Gastroesophageal sphincter (tissue), 4 donors: ENCODE measurements at places on chromosomes 2 and 18.
A peak's percentile ranks its signal among the peaks of the same experiment; 100 is the strongest.

- ATAC-seq: no peak
Observed at GRCh38 chr2:134259571-134259970, 5.7 kb downstream of the MGAT5 start.

DNA sequence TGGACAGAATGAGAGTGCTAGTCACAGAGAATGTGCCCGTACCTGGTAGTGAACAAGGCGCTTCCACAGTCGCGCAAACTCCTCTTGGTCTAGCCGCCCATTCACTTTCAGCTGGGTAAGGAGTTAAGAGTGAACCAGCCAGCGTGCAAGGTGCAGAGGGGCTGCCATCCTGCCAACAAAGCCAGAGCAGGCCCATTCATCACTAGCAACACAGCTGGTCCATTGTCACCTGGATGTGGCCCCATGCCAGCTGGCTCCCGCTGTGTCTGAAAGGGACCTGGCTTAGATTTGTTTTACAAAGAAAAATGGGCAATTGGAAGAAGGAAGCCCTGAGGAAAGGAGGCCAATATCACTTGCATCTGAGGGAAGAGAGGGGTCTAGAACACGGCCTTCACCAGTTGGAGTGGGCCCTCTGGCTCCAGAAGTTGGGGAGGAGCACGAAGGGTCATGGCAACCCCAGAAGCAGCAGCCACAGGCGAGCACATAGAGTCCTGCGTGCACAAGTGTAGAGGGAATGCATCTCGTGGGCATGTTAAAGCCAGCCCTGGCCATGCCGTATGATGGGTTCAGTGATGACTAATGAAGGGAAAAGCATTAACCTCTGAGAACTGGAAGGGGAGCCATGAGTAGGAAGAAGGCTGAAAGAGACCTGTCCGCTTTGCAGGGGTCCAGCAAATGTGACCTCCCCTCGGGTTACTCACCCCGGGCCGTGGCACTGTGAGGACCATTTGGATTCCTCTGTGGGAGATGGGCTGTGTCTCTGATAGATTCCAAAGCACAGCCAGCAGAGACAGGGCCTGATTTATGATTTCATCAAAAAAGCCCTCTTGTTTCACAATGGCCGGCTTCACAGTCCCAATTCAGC lies 70.6 kb downstream of the CAPN13 start:
- ATAC-seq: no peak

DNA sequence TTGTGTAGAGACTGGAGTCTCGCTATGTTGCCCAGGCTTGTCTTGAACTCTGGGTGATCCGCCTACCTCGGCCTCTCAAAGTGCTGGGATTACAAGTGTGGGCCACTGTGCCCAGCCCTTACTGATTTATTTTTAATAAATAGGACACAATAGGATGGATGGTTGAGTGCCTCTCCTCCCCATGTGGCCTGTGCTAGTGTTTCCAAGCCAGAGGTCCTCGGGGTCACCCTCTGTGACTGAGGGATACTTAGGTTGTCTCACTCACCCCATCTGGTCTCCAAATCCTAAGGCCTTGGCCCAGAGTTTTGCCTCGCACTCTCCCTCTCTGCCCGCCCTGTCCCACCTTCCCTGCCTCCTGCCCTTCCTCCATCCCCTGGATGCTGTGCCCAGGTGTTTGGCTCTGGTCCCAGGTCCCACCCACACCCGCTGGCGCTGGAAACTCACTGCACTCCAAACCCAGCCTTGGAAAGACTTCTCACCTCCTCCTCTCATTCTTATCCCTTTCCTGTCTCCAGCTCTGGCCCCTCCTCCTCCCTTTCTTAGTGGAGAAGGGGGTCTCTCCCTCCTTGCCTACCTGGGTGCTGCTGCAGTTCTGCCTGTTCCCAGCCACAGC lies 4.7 kb upstream of the ECEL1 start:
- ATAC-seq: no peak

GRCh38 chr2:188701836-188702235 lies 272.3 kb upstream of the COL3A1 start:
- ATAC-seq: no peak

DNA sequence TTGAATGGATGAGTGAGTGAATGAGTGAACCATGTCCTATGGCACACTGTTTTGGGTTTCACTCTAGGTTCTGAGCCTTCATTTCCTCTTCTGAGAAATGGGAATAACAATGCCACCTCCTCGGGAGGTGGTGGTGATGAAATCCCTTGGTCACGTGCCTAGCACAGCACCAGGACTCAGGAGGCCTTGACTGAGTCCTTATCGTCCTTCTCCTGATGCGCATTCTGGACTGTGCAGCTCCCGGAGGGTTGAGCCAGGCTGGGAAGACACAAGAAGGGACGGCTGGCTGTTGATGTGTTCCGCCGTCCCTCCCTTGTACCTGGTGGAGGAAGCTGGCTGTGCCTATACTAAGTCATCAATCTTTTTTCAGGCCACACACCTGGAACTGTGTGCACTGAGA lies 437.3 kb downstream of the ZNF521 start:
- ATAC-seq: no peak

GRCh38 chr2:160574468-160575140 lies 81.0 kb upstream of the RBMS1 start:
- no peak for ATAC-seq

GRCh38 chr2:196808083-196808665 lies 981 bp downstream of the C2orf66 start:
- no peak for ATAC-seq

DNA sequence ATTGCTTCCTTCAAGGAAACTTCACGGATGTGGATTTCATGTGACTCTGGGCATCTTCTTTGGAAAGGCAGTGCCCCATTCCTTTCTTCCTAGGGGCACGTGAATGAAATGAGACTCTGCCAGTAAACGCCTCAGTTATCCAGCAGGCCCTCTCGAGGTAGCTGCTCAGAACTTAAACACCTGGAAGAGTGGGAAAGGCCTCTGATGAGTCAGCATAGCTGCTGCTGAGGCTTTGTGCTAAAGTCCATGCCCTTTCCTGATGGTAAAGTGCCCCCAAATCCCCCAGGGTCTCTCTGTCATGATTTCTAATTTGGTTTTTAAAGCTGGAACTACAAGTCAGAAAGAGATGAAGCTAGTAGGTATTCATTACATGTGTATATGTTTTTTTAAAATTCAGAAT lies 3.8 kb downstream of the SLC1A4 start:
- no peak for ATAC-seq

DNA sequence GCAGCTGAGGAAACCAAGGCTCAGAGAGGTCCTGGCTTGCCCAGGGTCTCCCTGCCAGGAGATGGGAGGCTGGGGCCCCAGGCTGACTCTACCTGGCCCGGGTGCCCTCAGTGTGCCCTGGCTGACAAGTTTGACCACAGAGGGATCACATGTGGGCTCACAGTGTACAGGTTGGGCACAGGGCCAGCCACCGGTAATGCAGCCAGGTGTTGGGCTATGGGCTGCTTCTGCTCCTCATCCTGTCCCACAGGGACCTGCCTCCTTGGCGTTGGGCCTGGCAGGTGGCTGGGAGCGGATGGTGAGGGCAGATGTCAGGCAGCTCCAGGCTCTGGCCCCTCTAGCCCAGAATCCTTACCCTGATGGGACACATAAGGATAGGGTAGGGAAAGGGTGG lies 250.5 kb downstream of the LOXHD1 start:
- no peak for ATAC-seq

- ATAC-seq: no peak
Observed at GRCh38 chr18:66971960-66972359, 368.1 kb upstream of the CDH19 start.

- ATAC-seq: no peak
Observed at GRCh38 chr2:222731201-222731621, 59.8 kb downstream of the MOGAT1 start.

- peak; percentile 58 for ATAC-seq
Observed at GRCh38 chr18:58671632-58672564, 633 bp downstream of the MALT1 start.

DNA sequence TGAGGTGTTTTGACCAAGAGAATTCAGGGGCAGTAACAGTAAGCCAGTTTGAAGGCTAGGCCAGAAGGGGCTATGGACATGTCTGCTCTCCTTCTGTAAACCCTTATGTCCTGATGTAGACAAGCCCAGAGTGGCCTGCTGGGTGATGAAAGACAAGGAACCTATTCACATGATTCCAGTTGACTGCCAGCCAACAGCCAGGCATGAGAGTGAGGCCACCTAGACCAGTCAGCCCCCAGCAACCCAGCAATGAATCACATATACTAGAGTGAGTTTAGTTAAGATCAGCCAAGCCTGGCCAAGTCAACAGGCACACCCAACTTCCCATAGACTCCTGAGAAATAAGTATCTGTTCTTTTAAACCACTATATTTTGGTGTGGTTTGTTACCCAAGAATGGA lies 1889.7 kb upstream of the CELF4 start:
- ATAC-seq: no peak

DNA sequence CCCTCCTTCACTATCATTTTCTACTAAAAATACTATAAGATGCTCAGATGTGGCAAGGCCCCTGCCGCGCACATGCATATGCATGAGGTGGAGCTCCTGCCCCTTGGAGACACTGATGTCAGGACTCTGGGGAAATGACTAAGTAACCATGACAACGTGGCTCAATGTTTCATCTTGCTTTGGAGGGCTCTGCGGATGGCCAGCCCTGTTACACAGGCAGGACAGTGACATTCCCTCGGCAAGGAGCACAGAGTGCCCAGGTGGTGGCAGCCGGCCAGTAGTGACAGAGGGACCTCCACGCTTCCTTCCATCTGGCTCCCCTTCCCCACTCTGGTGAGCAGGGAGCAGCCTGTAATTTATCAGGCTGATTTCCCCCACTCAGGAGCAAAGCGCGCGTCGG lies 364.1 kb downstream of the SS18 start:
- no peak for ATAC-seq

DNA sequence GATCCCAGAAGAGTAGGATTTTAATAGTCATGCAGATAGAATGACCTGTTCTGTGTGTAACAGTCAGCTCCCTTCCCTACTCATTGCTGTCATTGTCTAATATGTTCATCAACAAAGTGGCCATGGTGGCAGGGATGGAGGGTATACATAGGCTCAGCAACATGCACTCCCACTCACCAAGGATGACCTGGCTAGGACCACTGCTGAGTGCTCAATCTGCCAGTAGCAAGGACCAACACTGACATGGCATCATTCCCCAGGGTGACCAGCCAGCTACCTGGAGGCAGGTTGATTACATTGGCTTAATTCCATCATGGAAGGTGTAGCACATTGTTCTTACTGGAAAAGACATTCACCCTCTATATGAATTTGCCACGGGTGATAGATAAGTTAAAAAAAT lies 401.7 kb upstream of the CELF4 start:
- ATAC-seq: no peak

- ATAC-seq: peak; percentile 10
Observed at GRCh38 chr18:47150824-47151366, 595 bp upstream of the HDHD2 start.

DNA sequence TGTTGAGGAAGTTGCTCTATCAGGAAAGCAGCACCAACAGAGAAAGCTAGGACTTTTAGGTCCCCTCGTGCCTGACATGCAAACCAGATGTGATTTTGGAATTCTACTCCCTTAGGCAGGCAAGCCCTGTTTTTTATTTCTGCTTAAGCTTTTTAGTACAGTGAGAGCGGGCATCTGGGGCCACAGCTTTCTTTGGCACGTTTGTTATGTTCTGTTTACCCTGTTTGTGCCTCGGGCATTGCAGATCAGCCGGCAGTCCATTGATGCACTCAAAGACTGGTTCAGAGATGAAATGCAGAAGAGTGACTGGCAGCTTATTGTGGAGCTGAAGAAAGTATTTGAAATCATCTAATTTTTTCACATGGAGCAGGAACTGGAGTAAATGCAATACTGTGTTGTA lies 61.9 kb downstream of the EIF5B start:
- ATAC-seq: no peak

DNA sequence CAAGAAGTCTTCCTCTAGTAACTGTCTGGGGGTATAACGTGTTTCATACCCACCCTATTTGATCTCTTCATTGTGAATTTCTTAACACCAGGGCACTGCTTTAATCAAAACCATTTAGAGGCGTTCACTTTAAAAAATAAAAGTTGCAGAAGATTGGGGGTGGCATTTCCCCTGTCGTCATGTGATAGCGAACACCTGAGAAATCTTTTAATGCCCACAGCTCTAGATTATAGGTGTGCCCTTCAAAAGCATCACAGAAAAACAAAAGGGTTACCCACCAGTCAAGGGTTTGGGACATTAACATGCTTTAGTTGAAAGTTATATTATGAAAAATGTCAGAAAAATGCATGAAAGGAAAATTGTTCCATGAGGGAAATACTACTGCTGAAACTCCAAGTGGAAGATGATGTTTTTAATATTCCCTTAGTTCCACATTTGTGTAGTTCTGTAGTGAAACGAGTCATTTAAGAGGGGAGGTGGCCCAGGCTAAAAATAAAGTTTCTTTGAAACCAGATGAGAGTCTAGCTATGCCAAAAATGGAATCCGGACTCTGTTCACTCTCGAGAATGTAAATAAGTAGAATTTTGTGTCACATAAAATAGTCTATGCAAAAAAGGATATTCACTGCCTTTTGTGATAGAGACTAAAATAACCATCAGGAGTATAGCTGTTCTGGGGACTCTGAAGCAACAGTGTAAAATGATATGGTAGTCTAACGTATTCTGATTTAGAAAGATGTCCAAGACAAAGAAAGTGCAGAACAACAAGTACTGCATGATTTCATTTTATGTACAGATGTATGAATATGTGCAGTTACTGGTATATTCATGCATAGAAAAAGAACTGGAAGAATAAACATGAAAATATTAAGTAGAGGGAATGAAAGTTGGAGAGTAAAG lies 95.3 kb downstream of the TMEM247 start:
- no peak for ATAC-seq

- ATAC-seq: peak; percentile 7
Observed at GRCh38 chr2:127631541-127631996, 14.4 kb upstream of the GPR17 start.

DNA sequence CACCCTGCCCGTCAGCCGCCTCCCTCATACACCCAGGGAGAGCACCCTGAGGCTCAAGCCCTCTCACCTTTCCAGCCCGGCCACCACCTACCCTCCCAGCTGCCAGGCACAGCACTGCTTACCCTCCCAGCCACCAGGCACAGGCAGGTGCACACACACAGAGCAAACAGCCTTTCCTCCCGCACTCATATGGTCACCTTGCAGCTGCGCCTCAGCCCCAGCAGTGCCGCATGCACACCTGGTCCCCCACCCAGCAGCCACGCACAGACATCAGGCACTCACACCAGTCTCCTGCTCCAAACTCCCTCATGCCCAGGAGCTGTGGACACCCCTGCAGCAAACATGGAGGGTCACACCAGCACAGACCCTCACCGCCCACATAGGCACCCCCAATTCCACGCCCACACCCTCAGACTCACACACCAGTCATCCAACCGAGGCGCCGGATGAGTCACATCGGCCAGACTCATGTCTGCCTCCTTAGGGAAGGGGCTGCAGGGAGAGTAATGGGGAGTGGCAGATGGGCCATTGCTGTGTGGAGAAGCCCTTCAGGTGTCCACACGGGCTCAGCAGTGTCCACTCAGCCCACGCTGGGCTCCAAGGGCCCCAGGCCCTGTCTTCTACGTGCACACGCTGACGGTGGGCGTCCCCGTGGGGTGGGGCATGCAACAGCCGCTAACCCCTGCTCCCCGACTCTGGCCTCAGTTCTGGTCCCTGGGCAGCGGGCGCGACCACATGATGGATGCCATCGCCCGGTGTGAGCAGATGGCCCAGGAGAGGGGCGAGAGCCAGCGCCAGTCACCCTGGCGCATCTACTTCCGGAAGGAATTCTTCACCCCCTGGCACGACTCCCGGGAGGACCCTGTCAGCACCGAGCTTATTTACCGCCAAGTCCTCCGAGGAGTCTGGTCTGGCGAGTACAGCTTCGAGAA lies 22.3 kb upstream of the GPR17 start:
- ATAC-seq: no peak
